ENCODE measurements at places on chromosomes 3 and 15.

DNA sequence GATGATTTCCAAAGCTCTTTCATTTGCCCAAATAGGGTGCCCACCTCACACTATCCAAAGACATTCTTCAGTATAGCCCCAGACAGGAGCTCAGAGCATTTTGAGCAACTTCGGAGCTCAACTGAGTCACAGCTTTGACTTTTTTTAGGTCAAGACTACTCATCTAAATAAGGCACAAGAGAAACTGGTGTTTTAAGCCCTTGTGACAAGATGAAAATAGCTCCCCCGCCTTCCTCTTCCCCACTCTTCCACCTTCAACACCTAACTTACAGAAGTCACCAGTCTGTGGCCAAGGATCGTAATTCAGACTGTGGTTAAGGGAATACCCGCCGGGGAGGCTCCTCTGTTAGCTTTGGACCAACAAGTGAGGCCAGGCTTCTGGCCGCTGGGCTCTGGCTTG is 60.4 kb upstream of the CA12 start:
- no peak for DNase-seq

DNA sequence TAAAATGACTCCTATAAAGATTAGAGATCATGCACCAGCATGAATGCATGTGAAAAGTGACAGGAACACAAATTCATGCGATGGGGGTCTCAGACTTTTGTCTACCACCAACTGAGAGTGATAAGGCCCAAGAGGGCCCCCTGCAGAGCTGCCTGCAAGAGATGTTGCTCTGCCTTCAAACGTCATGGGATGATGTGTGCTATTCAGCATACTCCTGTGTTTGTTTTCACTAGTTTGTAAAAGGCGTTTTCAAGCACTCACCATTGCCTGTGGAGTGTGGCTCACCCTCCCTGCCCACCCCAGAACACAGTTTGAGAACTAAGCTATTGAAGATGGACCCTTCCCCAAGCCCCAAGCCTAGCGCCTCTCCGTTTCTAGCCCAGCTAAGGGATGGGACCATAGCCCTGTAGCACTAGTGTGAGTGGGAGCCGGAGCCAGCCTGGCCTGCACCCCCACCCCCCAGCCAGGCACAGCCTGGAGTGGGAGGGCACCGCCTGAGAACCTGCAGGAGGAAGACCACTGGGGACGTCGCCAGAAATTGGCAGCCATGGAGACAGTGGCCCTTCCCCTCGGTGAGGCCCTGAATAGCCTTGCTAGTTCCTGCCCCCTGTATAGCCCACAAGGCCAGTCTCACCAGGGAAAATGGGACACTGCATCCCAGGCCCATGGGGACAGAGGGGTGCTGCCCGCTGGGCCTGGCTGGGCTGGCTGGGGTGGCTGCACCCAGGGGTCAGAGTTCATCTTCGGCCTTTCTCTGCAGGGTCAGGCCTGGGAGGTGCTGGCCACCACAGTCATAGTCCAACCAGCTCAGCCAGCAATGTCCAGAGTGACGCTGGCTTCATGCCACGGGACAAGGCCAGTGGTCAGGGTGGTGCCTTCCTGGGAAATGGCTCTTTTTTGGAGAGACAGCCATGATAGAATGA is 22.6 kb upstream of the KLF13 start:
- DNase-seq, result no peak

GRCh38 chr3:15271785-15272381 is 60.5 kb downstream of the SH3BP5 start:
- DNase-seq, result peak; percentile 16

GRCh38 chr3:19644405-19644804 is 289.6 kb downstream of the EFHB start:
- DNase-seq, result no peak

GRCh38 chr3:53536282-53536681 is 41.9 kb downstream of the CACNA1D start:
- DNase-seq, result no peak

GRCh38 chr15:38545179-38545578 is 19.4 kb downstream of the RASGRP1 start:
- no peak for DNase-seq

GRCh38 chr15:46580924-46581323 is 946.1 kb downstream of the SQOR start:
- no peak for DNase-seq

DNA sequence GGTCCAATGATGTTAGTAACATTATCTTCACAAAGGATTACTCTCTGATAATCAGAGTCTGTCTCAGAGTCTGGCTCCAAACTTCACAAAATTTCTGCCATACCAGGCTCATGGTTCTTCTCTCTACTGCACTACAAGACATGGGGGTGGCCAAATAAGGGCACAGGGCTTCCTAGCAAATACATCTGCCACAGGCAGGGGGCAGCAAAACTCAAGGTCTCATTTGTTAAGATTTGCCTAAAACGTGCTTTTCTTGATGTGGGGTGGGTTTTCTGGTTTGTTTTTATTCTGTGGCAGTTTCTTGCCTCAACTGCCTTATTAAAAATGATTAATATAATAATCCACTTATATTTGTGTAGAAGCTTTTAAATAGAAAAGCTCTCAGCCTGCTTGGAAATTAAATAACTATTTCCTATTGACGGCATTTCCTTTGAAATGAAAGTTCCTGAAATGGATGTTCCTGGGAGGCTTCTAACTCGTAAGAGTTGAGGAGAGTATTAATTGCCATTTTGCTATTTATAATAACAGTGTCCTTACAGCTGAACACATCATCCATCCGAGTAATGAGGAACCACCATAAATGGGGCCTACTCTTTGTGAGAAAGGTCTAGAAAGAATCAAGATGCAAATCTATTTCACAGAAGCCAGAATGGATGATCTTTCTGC is 53.8 kb downstream of the SST start:
- peak; percentile 17 for DNase-seq

GRCh38 chr3:150763841-150764483 is 993 bp upstream of the SIAH2 start:
- DNase-seq, result no peak

- no peak for DNase-seq
These were observed 1.9 kb downstream of the LRIG1 start for GRCh38 chr3:66498687-66499621.

GRCh38 chr3:114336122-114336697 is 42.4 kb downstream of the TIGIT start:
- no peak for DNase-seq

DNA sequence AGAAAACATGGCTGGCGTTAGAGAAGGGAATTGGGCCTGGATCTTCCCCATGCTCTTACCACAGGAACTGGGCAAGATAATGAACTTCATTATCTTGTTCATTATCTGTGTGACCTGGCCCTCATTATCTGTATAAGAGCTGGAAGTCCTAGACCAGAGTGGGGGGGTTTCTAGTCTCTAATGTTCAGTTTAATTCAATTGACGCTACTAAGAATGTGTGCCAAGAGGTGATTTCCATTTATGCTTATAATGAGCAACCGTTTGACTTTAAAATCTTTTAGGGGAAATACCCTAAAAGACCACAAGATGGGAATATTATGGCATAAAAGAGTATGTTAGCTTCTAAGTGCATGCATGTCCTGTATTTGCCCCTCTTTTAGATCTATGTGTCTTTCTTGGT is 59.1 kb upstream of the CSTA start:
- DNase-seq, result no peak
